BJ (cell line): ENCODE measurements at places on chromosomes 4 and X. TPM values are rescaled to one million over a fixed set of nuclear protein-coding genes. Genes with fewer than 3 reads are reported as not detected.

The CYSLTR1 gene
- polyA plus RNA-seq, result not detected in 2 replicates

GRCh38 chr4:12778191-12778590 is 705.9 kb downstream of the RAB28 start:
- no peak for DNase-seq

- no peak for DNase-seq
These were observed 3.3 kb downstream of the RFC1 start for GRCh38 chr4:39362827-39363226.

- no peak for DNase-seq
These were observed 203.2 kb downstream of the PTTG2 start for GRCh38 chr4:38163216-38164006.

- no peak for DNase-seq
These were observed 54.2 kb downstream of the STAG2 start for GRCh38 chrX:124015721-124016120.

DNA sequence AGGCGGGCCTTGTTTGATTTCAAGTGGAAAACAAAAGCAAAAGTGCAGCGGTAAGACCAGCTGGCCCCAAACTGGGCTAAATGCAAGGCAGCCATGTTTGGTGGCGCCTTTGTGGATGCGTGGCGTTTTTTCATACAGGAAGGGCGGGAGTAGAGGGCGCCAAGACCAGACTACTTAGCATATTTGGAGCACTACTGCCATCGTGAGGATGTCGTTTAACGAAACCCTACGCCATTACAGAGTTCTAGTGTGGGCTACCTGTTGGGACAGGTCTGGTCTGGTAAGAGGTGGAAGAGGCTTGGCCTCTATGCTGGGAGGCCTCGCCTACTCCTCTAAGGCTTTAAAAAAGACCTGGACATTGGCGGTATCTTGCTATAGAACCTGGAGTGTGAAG is 230.7 kb upstream of the STK26 start:
- no peak for DNase-seq
